Stimulated activated naive CD4-positive, alpha-beta T cell treated with Interleukin-2 at 50 U/mL for 16 hours (primary cell): ENCODE measurements at places on chromosomes 13 and 19.

DNA sequence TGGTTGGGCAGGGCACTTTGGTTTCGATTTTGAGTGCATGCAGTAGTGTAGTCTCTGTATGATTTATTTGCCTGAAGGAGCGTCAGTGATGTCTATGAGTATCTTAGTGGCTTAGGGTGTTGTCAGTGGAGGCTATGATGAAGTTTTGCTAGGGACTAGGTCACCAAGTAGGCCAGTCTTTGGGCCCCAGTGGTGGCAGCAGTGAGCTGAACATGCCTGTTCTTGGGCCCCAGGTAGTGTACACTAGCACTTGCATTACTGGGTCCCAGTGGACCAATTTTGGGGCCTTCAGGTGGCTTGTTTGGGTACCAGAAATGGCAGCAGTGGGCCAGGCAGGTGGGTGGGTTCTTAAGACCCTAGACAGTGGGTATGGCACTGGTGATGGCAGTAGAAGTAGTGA is 598.7 kb upstream of the SPRY2 start:
- DNase-seq = no peak

- no peak for DNase-seq
Measured at GRCh38 chr13:98368019-98368418, 190.9 kb upstream of the RNF113B start.

DNA sequence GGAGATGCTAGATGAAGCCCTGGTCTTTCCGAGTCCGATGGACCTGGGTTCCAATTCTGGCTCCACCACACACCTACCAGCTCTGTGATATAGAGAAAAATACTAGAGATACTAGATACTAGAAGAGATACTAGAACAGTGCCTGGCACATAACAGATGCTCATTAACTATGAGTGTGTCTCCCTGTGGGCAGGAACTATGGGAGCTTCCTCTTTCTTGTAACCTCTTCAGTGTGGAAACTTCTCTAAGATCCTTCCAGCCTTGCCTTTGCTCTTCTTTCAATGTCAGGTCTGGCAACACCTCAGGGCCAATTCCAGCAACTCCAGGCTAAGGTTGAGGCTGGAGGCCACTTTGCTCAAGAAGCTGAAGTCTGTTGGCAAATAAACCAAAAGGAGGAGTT is 143.9 kb downstream of the KATNAL1 start:
- no peak for DNase-seq

DNA sequence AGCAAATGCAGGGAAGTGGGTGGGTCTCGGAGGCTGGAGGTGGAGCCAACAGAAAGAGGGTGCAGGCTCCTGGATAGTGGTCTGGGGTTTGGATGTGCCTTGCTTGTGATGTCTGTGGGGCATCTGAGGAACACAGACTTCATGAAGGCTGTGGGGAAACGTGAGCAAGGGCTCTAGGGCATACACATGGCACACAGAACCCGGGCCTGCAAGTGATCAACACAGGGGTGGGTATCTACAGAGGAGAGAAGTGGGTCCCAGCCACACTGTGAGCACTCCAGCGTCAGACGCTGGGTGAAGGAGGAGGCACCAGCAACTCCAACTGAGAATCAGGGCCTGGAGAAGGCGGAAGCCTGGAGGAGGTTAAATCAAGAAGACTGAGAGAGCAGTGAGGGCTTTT is 5.4 kb upstream of the UBE2M start:
- DNase-seq = no peak

DNA sequence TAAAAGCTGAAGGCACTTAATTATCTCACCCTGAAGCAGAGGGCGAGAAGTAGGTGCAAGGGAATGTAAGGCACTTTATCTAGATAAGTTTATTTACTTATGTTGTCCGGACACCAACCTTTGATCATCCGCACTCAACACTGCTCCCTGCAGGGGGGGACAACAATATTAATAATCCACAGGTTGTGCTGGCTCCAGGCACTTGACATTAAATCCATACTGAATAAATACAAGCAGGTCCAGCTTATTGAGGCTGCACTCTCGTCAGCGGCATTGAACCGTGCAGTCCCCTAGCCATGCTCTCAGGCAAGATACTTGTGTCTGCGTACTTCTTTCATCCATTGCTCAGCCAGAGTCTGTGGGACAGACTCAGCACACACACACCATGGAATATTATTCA is 374.5 kb upstream of the NBEA start:
- no peak for DNase-seq

DNA sequence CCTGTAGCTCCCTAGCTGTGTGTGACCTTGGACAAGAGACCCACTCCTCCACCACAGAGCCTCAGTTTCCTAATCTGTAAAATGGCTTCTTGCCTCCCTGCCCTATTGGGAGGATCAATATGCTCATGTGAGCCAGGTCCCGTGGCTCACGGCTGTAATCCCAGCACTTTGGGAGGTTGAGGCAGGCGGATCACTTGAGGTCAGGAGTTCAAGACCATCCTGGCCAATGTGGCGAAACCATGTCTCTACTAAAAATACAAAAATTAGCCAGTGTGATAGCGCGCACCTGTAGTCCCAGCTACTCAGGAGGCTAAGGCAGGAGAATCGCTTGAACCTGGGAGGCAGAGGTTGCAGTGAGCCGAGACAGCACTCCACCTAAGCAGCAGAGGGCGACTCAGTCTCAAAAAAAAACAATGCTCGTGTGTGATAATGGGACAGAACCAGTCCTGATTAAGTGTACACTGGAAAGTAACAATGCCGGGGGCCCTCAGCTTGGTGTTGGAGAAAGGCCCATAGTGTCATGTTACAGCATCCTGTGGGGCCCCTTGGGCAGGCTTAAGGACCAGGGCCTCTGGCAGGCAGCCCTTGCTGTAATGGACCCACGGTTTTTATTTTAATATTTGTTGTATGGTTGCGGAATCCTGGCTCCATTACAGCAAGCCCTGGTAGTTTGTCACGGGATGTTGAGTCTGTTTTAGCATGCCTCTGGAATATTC is 6.8 kb downstream of the RPS11 start:
- peak; percentile 40 for DNase-seq

- no peak for DNase-seq
Measured at GRCh38 chr19:51181913-51182419, 39.9 kb downstream of the SIGLEC7 start.

GRCh38 chr13:44153496-44153895 is 220.1 kb upstream of the SERP2 start:
- DNase-seq = no peak
